CD4-positive, alpha-beta memory T cell (primary cell): ENCODE measurements at places on chromosomes 1 and 21. TPM values are rescaled to one million over a fixed set of nuclear protein-coding genes. Genes with fewer than 3 reads are reported as not detected.

Gene SPRR2G
- not detected for total RNA-seq

Gene NPL
- total RNA-seq = 9.6 TPM

Gene PLA2G2F
- not detected for total RNA-seq

Gene RXRG
- total RNA-seq = not detected

Gene METTL18
- total RNA-seq = 21.0 TPM

Gene FOXD2
- 0.64 TPM for total RNA-seq

Gene PWP2
- total RNA-seq = 27.2 TPM

Gene TMEM240
- total RNA-seq = 1.8 TPM

Gene WNT2B
- total RNA-seq = 0.70 TPM

Gene LCK
- 436 TPM for total RNA-seq

Gene SPOCD1
- total RNA-seq = 0.61 TPM

Gene LRRC38
- total RNA-seq = not detected

Gene ARHGEF2
- total RNA-seq = 190 TPM

GRCh38 chr1:71184410-71184809 is 103.6 kb upstream of the ZRANB2 start:
- no peaks in the 10 kb centered on the region for H3K27me3 ChIP-seq
- H3K4me3 ChIP-seq = no peak overlapping the region
- no peaks in the 10 kb centered on the region for H3K4me1 ChIP-seq
- H3K36me3 ChIP-seq = no peaks in the 10 kb centered on the region
- H3K27ac ChIP-seq = no peak overlapping the region

GRCh38 chr1:94543001-94543400 is 1.4 kb upstream of the F3 start:
- no peak for DNase-seq
- no peak overlapping the region for H3K4me3 ChIP-seq
- no peak overlapping the region for H3K27ac ChIP-seq
- H3K27me3 ChIP-seq = peaks cover 6% of the 10 kb centered on the region
- H3K36me3 ChIP-seq = no peaks in the 10 kb centered on the region

- no peak overlapping the region for H3K4me3 ChIP-seq
- H3K4me1 ChIP-seq = no peaks in the 10 kb centered on the region
- DNase-seq = no peak
- H3K27ac ChIP-seq = no peak overlapping the region
Observed at GRCh38 chr1:154896771-154897286, 26.7 kb upstream of the KCNN3 start.

DNA sequence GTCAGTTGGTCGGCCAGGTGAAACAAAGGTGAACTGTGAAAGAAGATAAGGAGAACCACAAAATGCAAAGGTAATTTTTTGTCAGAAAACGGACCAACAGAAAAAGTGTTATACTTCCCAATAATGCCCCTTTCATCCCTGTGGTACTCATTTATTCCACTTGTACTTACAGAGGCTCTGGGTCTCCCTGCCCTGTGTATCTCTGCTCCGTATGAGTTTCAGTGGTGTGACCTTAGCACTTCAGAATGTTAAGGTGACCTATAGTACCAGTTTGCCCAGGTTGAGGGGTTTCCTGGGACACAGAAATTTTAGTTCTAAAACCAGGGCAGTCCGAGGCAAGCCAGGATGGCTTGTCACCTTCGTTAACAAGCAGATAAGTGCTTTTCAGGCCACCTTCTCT is 254.8 kb downstream of the OLFM3 start:
- no peaks in the 10 kb centered on the region for H3K4me1 ChIP-seq
- no peak for DNase-seq
- H3K27ac ChIP-seq = no peak overlapping the region

DNA sequence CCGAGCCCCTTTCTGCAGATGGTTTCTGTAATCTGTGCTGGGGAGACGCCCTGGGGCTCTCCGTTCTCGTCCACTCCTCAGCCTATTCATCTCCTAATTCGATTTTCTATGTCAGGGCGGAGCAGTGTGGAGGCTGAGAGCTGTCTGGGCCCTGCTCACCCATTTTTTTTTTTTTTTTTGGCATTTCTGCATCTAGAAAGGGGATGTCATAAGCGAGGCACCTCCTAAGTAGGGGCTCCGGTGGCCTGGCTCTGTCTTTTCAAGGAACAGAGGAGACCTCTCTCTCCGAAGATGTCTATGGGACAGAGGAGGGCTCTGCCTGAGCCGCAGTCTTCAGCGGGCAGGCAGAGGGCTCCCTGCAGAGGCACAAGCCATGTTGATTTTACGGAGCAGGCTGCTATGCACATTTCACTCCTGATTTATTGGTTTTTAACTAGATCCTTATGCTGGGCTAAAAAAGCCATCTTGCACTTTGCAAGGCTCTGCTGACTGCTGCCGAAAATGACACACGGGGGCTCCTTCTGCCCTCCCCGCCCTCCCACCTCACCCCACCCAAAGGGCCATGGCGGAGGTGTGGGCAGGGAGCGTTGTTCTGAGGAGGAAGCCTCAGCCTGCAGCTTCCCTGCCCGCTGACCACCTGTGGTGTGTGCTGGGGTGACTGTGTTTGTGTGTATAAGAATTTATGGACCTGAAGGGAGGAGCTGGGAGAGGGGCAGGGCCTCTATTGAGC is 71.0 kb downstream of the FOXD2 start:
- no peak overlapping the region for H3K4me3 ChIP-seq
- no peaks in the 10 kb centered on the region for H3K36me3 ChIP-seq
- DNase-seq = no peak

- peak overlapping the region; percentile 29 for H3K27ac ChIP-seq
- H3K36me3 ChIP-seq = no peaks in the 10 kb centered on the region
- H3K4me1 ChIP-seq = peaks cover 59% of the 10 kb centered on the region
- DNase-seq = peak; percentile 29
Observed at GRCh38 chr1:32962248-32962896, 2.2 kb downstream of the RNF19B start.

GRCh38 chr1:60833173-60833572 is 249.2 kb upstream of the NFIA start:
- H3K36me3 ChIP-seq = no peaks in the 10 kb centered on the region
- H3K4me3 ChIP-seq = no peak overlapping the region
- H3K4me1 ChIP-seq = no peaks in the 10 kb centered on the region
- no peak overlapping the region for H3K27ac ChIP-seq
- H3K27me3 ChIP-seq = no peaks in the 10 kb centered on the region

DNA sequence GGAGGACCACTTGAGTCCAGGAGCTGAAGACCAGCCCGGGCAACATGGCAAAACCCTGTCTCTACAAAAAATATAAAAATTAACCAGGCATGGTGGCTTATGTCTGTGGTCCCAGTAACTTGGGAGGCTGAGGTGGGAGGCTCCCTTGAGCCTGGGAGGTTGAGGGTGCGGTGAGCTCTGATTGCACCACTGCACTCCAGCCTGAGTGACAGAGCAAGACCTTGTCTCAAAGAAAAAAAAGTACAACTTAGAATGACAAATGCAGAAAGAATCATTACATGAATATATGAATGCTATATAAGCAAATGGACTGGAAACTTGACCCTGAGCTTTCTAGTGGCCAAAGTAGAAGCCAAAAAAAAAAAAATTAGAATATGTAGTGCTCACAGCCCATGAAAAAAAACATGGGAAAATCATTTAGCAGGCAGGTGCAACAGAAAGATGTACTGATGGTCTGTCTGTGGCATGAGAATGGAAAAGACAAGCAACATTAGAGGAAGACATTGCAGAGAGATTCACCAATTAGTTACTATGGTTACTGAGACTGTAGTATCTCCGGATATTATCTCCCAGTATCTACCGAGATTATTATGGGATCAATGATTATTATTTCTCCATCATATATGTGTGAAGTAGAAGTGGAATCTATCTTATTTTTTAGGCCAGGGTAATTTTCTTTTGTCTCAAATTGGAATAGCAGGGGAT is 19.2 kb downstream of the ELAPOR1 start:
- no peak for DNase-seq
- H3K27me3 ChIP-seq = no peaks in the 10 kb centered on the region
- H3K36me3 ChIP-seq = no peaks in the 10 kb centered on the region
- no peaks in the 10 kb centered on the region for H3K4me1 ChIP-seq

- H3K36me3 ChIP-seq = no peaks in the 10 kb centered on the region
- H3K27ac ChIP-seq = no peak overlapping the region
- H3K27me3 ChIP-seq = no peaks in the 10 kb centered on the region
- no peak overlapping the region for H3K4me3 ChIP-seq
- DNase-seq = peak; percentile 69
Observed at GRCh38 chr1:205977402-205978014, 25.7 kb downstream of the RAB7B start.

GRCh38 chr1:147837129-147837963 is 65.2 kb upstream of the GJA8 start:
- H3K36me3 ChIP-seq = no peaks in the 10 kb centered on the region
- no peaks in the 10 kb centered on the region for H3K27me3 ChIP-seq
- no peak for DNase-seq
- H3K27ac ChIP-seq = no peak overlapping the region

DNA sequence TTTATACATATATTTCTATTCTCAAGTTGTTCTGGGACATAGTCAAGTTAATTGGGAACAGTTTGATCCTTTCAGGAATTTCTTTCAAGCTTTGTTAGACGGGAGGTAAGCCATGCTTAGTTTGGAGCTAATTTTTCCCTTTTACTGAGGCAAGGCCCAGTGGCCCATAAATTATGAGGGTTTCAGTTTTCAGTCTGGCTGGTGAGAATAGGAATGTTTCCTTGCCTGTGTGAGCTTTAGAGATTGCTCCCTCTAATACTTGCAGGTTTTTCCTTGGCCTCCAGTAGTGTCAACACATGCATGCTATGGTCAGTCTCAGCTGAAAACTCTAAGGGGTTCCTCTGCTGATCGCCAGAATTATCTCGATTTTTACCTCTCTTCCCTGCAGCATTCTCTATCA is 14.1 kb upstream of the PHGDH start:
- H3K36me3 ChIP-seq = no peaks in the 10 kb centered on the region
- DNase-seq = no peak
- H3K4me1 ChIP-seq = no peaks in the 10 kb centered on the region
- H3K27ac ChIP-seq = no peak overlapping the region
- H3K4me3 ChIP-seq = no peak overlapping the region

GRCh38 chr1:117128323-117129079 is 7.0 kb upstream of the TRIM45 start:
- DNase-seq = no peak
- H3K27ac ChIP-seq = no peak overlapping the region
- no peaks in the 10 kb centered on the region for H3K4me1 ChIP-seq
- no peak overlapping the region for H3K4me3 ChIP-seq
- H3K36me3 ChIP-seq = no peaks in the 10 kb centered on the region
- no peaks in the 10 kb centered on the region for H3K27me3 ChIP-seq

GRCh38 chr1:29966526-29967045 is 730.3 kb downstream of the PTPRU start:
- H3K27me3 ChIP-seq = no peaks in the 10 kb centered on the region
- DNase-seq = no peak
- H3K27ac ChIP-seq = no peak overlapping the region
- no peak overlapping the region for H3K4me3 ChIP-seq

- no peak overlapping the region for H3K4me3 ChIP-seq
- DNase-seq = no peak
- H3K27me3 ChIP-seq = peaks cover 17% of the 10 kb centered on the region
- H3K36me3 ChIP-seq = no peaks in the 10 kb centered on the region
- H3K27ac ChIP-seq = no peak overlapping the region
Observed at GRCh38 chr1:14598007-14598497, 433 bp upstream of the KAZN start.

DNA sequence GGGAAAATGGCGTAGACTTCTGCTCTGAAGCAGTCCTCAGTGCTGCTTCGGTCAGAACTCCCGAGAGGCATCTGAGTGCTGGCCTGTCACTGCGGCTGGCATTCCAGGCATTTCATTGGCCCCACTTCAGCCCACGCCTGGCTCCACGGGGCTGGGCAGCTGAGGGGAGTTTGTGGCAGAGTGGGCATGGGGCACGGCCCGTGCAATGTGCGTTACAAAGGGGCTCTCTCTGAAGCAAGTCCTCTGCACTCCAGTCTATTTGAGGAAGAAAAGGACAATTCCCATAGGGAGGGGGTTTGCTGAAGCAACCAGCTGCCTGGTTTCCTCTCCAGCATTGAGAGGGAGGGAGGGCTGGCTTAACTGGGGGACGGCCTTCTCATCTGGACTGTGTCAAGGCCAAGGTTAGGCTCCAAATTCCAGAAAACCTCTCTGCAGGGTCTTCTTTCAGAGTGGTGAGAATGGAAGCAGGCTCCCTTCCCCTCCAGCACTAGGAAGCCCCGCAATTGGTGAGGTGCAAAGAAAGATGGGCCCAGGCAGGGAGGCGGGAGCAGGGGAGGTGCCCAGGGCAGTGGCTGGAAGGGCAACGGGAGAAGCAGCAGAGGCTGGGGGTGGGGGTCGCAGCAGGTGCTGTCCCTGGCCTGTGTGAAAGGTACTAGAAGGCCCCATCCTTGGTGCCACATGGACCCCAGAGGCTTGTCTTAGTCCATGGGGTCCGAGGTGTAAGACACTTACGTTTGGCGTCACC is 21.1 kb upstream of the GPR157 start:
- DNase-seq = no peak
- no peak overlapping the region for H3K4me3 ChIP-seq
- H3K36me3 ChIP-seq = no peaks in the 10 kb centered on the region
- no peak overlapping the region for H3K27ac ChIP-seq

GRCh38 chr1:54268762-54269297 is 68.9 kb downstream of the MRPL37 start:
- no peak overlapping the region for H3K4me3 ChIP-seq
- H3K27me3 ChIP-seq = no peaks in the 10 kb centered on the region
- H3K36me3 ChIP-seq = no peaks in the 10 kb centered on the region
- peaks cover 3% of the 10 kb centered on the region for H3K4me1 ChIP-seq
- no peak overlapping the region for H3K27ac ChIP-seq

- H3K36me3 ChIP-seq = no peaks in the 10 kb centered on the region
- no peak overlapping the region for H3K27ac ChIP-seq
Observed at GRCh38 chr21:36698385-36698980, 432 bp upstream of the SIM2 start.

- H3K4me3 ChIP-seq = no peak overlapping the region
- H3K36me3 ChIP-seq = no peaks in the 10 kb centered on the region
- H3K27me3 ChIP-seq = no peaks in the 10 kb centered on the region
- H3K27ac ChIP-seq = no peak overlapping the region
- no peaks in the 10 kb centered on the region for H3K4me1 ChIP-seq
- no peak for DNase-seq
Observed at GRCh38 chr1:210669951-210670350, 341.2 kb downstream of the HHAT start.

GRCh38 chr1:11858968-11859871 is 475 bp upstream of the NPPB start:
- peaks cover 24% of the 10 kb centered on the region for H3K27me3 ChIP-seq
- no peaks in the 10 kb centered on the region for H3K36me3 ChIP-seq
- H3K4me1 ChIP-seq = no peaks in the 10 kb centered on the region

GRCh38 chr1:116907351-116907750 is 2.4 kb upstream of the PTGFRN start:
- H3K4me1 ChIP-seq = peaks cover 11% of the 10 kb centered on the region
- no peak overlapping the region for H3K27ac ChIP-seq
- DNase-seq = no peak
- no peaks in the 10 kb centered on the region for H3K27me3 ChIP-seq
- no peaks in the 10 kb centered on the region for H3K36me3 ChIP-seq

DNA sequence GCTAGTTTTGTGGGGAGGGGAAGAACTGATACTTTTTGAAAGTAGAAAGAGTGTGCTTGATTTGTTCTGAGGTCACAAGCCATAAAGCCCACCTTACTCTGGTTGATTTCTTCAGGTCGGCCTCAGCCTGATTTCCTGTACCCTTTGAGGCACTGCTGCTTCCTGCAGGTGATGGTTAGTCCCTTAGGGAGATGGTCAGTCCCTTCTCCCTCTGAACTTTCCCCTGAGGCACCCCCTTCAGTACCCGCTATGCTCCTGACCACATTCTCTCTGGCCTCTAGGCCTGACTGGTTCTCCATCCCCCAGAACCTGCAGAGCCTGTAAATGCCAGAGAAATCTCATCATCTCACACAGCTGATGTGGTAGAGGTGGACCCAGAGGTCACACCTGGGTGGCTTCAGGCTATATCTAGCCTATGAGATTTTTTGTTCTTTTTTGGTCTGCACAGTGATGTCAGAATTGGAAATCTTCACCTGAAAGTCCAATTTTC is 15.0 kb upstream of the ID3 start:
- H3K27me3 ChIP-seq = no peaks in the 10 kb centered on the region
- H3K36me3 ChIP-seq = no peaks in the 10 kb centered on the region
- no peak overlapping the region for H3K4me3 ChIP-seq
